ENCODE measurements at places on chromosomes 4 and X.

- no peak for DNase-seq
Observed at GRCh38 chr4:106080376-106080775, 185.1 kb downstream of the NPNT start.

DNA sequence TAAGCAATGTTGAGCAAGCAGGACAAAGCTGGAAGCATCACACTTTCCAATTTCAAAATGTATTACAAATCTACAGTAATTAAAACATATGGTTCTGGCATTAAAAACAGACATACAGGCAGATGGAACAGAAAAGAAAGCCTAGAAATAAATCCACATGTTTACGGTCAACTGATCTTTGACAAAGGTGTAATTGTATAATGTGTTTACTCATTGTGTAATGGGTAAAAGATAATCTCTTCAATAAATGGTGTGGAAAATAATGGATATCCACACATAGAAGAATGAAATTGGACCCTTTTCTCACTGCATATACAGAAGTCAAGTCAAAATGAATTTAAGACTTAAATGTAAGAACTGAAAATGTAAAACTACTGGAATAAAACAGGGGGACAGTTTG lies 394.2 kb downstream of the ANKRD50 start:
- no peak for DNase-seq

GRCh38 chrX:40971736-40972135 lies 113.5 kb upstream of the USP9X start:
- no peak for DNase-seq

DNA sequence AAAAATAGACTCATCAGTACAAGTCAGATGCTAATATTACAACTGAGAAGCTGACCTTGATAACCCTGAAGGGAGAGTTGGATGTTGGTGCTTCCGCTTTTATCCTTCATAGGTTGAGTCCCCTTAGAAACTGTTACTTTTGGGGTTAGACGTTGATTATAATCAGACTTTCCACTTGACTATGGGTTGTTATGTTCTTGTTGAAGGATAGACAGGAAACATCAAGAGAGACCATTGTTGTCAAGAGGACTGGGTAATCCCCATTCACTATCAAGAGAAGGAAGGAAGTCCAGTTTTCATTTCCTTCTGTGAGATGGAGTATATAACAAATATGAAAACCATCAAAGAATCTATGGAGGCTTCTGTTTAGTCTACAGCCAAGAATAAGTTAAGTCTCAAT lies 229.9 kb upstream of the AFF2 start:
- no peak for DNase-seq

DNA sequence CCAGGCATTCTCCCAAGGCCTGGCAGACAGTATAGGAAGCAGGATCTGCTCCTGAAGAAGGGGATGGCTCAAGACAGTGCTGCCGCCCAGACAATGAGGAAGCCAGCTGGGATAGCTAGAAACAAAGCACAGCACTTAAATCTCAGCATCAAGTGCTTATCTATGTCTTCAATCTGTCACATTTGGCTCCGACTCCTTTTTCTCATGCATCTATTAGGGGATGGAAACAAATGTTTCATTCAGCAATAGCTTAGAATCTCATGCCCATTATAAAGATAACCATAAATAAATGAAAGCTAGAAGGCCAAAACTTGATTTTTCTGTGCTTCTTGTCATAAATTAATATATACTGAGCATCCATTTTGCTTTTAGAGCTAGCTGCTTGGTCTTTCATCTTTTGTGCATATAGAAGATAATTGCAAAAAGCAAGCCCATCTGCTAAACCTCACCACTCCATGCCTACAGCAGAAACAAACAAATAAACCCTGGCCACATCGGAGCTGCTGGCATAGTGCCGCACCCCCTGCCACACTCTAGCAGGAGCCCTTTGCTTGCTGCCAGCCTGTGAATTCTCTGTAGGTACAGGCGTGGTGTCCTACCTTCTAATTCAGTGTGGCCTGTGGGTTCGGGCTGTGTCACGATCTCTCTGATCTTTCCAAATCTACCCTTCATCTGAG lies 75.9 kb downstream of the AASDH start:
- DNase-seq: no peak

- no peak for DNase-seq
Observed at GRCh38 chr4:89162987-89163386, 51.7 kb downstream of the TIGD2 start.

GRCh38 chr4:12116009-12116552 lies 687.4 kb upstream of the HS3ST1 start:
- no peak for DNase-seq

DNA sequence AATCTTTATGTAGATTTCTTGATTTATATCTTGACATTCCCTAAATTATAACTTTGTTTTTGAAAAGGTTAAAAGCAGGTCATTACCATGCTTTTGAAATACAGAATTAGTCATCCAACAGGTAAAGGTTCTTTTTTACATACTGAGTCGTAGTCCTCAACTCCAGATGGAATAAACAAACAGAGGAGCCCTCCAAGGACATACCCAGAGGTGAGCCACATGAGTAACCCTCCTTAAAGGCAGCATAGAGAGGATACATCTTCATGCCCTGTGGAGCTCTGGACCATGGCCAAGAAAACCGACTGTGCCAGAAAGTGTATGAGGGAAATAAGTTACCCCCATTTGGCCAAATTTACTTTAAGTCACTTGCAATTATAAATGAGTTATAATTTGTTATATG lies 95.3 kb upstream of the MCF2 start:
- DNase-seq: no peak

- DNase-seq: no peak
Observed at GRCh38 chr4:83342476-83342875, 7.8 kb upstream of the HPSE start.

GRCh38 chrX:130418740-130419139 lies 17.0 kb downstream of the RBMX2 start:
- no peak for DNase-seq

- DNase-seq: no peak
Observed at GRCh38 chrX:39809331-39809730, 288.4 kb downstream of the BCOR start.

DNA sequence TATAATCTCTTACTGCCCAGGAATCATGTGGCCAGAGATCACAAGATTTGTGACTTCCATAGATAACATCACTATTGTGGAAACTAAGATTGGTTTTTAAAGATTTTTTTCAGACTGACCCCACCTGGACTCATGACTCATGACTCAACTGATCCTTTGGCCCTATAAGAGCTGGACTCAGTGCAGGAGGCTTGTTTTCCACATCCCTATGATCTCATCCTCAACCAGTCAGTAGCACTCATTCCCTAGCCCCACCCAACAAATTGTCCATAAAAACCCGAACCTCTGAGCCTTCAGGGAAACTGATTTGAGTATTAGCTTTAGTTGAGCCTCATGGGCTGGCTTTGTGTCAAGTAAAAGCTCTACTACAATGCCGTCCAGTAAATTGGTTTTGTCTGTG lies 7.9 kb upstream of the NOCT start:
- DNase-seq: no peak

DNA sequence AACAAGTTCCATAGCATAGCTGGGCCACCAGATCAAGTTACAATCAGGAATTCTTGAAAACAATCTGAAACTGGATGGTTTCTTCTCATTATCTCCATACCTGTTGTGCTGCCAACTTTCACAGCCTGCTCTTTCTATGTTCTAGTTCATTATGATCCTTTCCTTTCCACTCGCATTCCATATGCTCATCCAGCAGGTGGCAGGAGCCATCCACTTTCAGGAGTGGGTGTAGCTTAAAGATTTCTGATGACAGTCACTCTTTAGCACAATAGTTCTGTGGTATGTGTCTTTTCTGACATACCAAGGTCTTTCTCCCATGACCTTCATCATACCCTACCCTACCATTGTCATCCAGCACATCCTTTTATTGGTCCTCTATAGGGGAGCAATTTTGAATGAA lies 46.4 kb downstream of the PAGE2 start:
- DNase-seq: no peak

- DNase-seq: no peak
Observed at GRCh38 chr4:35818520-35818919, 425.8 kb downstream of the ARAP2 start.

DNA sequence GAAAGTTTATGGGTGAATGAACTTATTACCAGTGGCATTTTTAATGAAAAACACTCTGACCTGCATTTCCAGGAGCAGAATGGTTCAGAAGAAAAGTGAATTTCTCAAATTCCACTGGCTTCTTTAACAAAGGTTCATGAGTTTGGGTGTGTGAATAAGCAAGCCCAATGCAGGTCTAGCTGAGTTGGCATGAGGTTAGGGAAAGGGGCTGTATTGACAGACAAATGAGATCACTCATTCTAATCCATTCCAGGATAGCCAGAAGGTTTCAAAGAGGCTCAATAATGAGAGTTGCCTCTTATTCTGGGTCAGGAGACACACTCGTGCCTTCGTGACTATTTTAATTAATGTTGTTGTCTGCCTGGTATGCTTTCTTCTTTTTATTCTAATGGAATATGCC lies 43.7 kb upstream of the NPY2R start:
- no peak for DNase-seq

GRCh38 chr4:128380306-128380705 lies 92.7 kb upstream of the PGRMC2 start:
- no peak for DNase-seq

Measured in activated CD8-positive, alpha-beta memory T cell treated with anti-CD3 and anti-CD28 coated beads for 1 hour (primary cell).